ENCODE measurements at places on chromosomes 3 and 15.

DNA sequence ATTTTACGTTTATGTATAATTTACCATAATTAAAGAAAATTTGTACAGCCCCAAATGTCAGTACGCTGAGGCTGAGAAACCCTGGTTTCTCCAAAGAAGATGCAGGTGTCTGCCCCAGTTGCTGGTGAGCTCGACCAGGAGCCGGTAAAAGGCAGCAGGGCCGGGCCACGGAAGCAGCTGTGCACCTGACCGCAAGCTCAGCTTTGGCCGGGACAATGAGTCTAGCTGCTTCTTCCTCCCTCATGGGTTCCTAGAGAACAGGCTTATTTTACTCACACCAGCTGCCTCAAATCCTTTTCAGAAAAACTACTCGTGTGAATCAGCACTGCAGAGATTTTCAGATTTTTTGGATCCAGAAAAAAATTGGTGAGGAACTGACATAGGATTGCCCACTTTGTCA is 18.0 kb upstream of the ZXDC start:
- DNase-seq: no peak

DNA sequence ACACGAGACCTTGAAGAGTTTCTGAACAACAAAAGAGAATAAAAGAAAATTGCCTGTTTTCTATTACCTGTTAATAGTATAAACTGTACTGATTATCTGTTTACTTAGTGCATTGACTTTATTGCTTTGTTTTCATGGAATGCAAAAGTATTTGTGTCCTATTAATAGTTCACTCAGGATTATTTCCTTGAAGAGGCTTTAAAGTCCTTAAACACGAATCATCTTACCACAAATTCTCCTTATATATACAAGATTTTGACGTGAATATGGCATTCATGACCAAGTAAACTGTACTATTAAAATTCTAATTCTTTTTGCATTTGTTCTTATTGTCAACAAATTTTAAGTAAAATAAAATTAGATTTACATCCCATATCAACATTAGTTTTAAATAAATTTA is 513.0 kb downstream of the NTRK3 start:
- no peak for DNase-seq

DNA sequence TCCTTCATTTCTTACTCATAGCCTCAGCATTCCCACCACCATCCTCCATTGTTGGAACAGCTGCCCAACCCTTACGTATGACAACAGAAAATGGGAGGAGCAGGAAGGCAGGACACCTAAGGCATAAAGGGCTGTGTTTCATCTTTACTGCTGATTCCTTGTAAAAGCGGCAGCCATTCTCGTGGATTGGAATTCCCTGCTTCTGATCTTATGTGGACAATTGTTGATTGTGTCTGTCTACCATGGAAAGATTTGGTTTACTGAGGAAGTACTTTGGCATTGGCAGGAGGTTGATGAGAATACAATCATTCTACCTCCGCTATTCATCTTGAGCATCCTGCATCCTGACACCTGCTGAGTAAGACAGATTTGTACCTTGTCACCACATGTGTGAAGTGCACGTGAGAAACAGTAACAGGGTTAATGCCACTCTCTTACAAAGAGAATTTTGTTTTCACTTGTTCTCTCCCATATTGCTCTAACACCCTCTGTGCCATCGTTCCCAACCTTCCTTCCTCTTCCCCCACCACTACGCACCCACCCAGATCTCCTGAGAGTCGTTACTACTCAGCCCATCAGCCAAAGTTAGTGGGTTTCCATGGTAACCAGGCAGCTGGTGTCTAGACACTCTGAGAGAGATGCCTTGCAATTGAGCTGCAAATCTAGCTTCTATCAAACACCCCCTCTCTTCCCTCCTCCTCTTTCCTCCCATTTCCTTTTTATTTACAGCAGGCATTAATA is 75.7 kb downstream of the GAP43 start:
- no peak for DNase-seq

DNA sequence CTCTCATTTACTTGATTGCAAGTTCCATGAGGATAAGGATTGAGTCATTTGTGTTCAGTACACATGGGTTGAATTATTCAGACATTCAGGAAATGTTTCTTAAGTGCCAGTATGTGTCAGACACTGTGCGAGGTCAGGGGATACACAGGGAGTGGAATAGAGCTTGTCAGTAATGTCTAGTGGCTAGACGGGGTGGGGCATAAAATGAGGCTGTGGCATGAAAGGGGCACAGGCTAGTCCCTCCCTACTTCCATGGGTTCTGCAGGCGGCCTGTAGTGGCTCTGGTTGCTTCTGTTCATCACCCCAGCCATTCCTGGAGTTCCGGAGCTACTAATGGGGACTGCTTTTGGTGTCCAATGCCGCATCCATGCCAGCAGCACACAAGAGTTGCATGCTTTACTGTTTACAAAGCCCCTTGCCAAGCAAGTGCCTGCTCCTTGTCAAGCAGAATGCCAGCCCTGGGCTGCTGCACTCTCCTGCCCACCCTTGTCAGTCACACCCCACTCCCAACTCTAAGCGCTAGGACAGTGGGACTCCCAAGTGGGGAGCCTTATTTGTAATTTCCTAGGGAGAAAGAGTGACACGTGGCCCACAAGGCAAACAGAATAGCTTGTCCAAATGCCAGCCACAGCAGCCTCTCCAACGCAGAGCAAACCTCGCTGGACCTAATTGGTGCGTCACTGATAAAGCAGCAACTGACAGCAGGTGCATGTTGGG is 70.8 kb downstream of the RAB11A start:
- no peak for DNase-seq

GRCh38 chr15:45448066-45448915 is 69.9 kb upstream of the GATM start:
- DNase-seq: no peak

Data from germinal center (tissue), 1 donor.